Activated CD8-positive, alpha-beta T cell treated with anti-CD3 and anti-CD28 coated beads, Interleukin-2, amount 10 ng/mL, durations not matched to agents 7 days and 5 days (primary cell): ENCODE measurements at places on chromosomes 5 and 9. TPM values are rescaled to one million over a fixed set of nuclear protein-coding genes. Genes with fewer than 3 reads are reported as not detected.

- DNase-seq, result no peak
Measured at GRCh38 chr5:29037716-29038115, 1999.3 kb upstream of the CDH9 start.

DNA sequence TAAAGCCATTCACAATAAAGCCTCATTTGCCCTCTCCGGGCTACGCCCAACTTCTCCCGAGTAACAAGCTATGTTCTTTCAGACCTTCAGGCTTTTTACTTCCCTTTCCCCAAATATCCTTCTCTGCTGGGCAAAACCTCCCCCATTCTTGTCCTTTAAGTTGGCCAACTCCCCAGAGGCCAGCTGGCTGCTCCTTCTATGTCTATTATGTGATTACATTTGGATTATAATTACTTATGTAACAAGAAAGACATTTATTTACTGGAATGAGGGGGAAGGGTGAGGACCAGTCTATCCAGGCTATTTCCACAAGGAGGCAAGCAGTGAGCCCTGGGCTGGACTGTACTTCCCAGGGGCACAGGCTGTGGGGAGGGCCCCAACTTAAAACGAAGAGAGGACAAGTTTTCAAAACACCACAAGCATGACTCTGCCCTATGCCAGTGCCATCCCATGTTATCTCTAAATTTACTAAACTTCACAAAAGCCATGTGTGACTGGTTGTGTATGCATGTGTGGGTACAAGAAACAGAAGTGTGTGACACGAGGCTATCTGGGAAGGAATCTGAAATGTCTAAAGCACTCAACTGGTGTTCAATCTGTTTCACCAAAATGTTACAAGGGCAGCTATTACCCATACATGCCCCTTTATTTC lies 84.5 kb downstream of the GNAQ start:
- DNase-seq, result no peak

The ACSL6 gene
- total RNA-seq, result 20.8 TPM

- DNase-seq, result no peak
Measured at GRCh38 chr5:19837536-19838174, 150.3 kb downstream of the CDH18 start.

GRCh38 chr9:127142291-127142690 lies 19.9 kb upstream of the ANGPTL2 start:
- no peak for DNase-seq

- DNase-seq, result no peak
Measured at GRCh38 chr5:126568206-126568755, 26.7 kb downstream of the ALDH7A1 start.

- peak; percentile 22 for DNase-seq
Measured at GRCh38 chr5:168706655-168707069, 127.5 kb upstream of the PANK3 start.

DNA sequence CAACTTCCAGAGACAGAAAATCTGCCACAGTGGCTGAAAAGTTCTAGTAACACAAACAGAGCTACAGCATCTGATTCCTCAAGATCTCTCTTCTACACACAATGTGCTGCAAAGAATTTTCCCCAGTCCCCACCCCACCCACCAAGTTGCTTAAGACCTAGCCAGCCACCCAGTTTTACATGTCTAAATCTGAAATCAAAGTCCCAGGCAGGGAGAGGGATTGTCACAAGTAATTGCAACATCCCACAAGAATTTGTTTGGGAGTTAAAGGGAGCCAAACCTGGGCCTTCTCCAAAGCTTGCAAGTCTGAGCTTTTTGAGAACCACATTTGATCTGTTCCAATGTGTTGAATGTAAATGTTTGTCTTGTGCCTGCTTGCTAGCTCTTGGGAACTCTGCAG lies 15.5 kb downstream of the IGIP start:
- no peak for DNase-seq

- DNase-seq, result no peak
Measured at GRCh38 chr9:115520646-115521045, 402.7 kb upstream of the TNC start.

DNA sequence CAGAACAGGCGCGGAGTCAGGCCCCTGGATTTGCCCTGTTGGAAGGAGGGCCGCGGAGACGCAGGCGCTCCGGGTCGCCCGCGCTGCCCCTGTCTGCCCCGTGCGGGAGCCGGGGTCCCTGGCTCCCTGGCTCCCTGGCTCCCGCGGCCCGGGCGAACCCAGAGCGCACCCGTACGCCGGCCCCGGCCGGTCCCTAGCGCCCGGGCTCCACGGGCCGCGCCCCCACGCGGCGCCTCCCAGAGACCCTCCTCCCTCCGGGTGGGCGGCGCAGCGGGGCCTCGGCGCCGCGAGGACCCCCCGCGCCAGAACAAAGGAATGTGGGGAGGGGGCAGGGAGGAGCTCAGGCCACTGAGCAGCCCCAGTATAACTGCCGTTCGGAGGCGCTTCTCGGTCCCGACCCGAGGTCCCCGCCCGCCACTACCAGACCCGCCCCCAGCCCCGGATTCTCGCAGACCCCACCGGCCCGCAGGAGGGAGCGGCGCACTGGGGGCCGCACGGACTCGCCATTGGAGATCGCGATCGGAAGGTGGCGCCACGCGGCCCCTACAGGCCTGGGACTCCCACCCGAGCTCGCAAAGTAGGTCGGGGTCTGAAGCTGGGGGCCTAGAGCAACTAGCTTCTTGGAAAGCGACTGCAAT lies 2.4 kb downstream of the NFIL3 start:
- peak; percentile 38 for DNase-seq

GRCh38 chr5:1538276-1538675 lies 14.5 kb upstream of the LPCAT1 start:
- DNase-seq, result no peak

GRCh38 chr9:128899566-128900322 lies 17.8 kb downstream of the LRRC8A start:
- DNase-seq, result peak; percentile 53

- DNase-seq, result no peak
Measured at GRCh38 chr5:34011536-34011935, 3.7 kb upstream of the AMACR start.

- no peak for DNase-seq
Measured at GRCh38 chr9:100295240-100295639, 57.5 kb downstream of the TEX10 start.

DNA sequence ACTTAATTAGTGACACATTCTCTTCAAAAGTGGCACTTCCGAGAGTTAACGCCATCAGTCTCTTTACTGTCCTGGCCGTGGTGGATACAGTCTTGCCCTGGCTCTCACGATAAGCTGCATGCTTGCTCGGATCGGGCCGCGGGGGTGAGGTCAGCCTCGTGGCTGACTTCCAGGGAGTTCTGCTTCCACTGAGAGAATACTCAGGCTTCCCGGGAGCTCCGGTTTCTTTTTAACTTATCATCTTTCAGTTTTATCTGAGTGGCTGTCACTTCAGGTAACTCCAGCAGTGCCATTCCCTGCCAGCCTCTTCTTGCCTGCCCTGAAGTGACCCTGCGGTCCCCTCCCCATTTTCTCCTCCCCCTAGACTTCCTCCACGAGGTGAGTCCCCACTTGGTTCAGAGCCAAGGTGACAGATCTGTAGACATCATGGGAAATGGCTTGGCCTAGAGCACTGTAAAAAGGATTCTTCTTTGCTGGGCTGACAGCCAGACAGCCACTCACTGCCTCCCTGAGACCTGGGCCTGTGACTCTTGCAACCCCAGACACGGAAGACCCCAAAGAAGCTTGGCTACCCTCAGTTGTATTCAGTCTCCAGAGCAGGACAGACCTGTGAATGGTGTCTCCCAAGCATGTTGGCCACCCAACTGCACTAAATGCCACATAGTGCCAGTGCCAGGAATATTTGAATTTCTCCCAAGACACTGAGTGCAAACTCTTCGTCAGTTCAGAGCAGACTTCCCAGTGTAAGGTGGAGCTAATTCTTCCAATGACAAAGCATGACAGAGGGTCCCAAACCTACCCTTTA lies 95.1 kb downstream of the DAPK1 start:
- no peak for DNase-seq

The DELE1 gene
- total RNA-seq, result 65.8 TPM
